Skin of body (tissue), 3 donors: ENCODE measurements at places on chromosomes 1 and 21. TPM values are rescaled to one million over a fixed set of nuclear protein-coding genes. Genes with fewer than 3 reads are reported as not detected.

- DNase-seq = no peak
Measured at GRCh38 chr1:151995774-151996173, 2.1 kb upstream of the S100A10 start.

- DNase-seq = no peak
Measured at GRCh38 chr1:31900790-31901189, 37.4 kb downstream of the PTP4A2 start.

- DNase-seq = no peak
Measured at GRCh38 chr1:2949966-2950925, 71.0 kb upstream of the ACTRT2 start.

DNA sequence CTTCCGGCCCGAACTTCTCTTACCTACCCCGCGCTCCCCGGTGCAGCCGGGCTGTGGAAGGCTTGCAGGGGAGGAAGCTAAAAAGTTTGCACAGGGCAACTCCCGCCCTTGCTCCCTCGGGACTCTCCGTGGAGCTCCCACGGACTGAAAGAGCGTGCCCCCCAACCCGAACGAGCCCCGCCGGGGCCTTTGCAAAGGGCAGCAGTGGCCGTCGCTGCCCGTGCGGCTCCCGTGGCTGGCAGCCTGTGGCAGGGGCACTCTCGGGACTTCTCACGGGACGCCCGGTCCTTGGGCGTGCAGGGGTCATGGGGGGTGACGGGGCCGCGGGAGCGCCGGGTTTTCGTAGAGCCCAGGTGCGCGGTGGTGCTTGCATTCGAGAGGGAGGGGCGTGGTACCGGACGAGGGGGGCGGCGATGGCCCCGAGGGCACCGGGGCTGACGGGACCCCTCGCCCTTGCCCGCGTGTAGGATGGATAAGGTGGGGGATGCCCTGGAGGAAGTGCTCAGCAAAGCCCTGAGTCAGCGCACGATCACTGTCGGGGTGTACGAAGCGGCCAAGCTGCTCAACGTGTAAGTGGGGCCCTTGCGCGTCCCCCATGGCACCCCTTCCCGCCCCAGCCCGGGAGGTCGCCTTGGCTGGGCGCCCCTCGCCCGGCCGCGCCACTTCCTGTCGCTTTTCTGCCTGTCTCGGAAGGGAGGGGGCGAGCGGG is 711 bp downstream of the GADD45A start:
- peak; percentile 10 for DNase-seq

Gene AIRE
- total RNA-seq = 0.30 TPM

Gene MASP2
- total RNA-seq = not detected

Gene SPRR5
- total RNA-seq = 1.8 TPM
